BJ (cell line): ENCODE measurements at places on chromosomes 7 and 10.

- DNase-seq, result peak; percentile 60
Observed at GRCh38 chr10:3935141-3935540, 150.1 kb upstream of the KLF6 start.

GRCh38 chr7:50661345-50662040 lies 96.3 kb upstream of the DDC start:
- DNase-seq, result no peak

DNA sequence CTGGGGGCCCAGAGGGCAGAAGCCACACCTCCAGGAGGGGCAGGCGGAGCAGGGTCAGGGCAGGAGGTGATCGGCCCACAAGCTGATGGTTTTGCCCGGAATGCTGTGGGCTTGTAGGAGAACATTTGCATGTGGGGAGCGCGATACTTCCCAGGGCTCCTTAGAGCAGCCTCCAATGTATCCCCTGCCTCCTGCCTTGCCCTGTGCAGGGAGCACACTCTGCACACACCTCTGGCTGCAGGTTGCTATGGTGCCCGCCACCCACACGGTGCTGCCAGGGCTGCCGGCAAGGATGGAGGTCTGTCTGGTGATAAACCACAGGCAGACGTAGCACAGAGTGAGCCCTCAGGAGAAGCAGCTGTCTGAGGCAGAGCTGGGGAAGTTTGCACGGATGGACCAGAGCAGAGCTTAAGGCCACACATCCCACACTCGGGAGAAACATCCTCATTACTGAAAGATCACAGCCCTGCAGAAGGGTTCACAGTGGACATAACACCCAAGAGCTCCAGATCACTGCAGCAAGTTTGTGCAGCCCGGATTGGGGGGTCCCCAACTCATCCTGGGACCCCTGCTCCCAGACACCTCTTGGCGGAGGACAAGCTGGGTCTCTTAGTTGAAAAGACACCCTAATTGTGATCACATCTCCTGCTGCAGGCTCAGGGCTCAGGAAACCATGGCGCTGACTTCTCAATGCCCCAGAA lies 41.8 kb downstream of the VIPR2 start:
- DNase-seq, result no peak

- no peak for DNase-seq
Observed at GRCh38 chr7:5394264-5395105, 29.1 kb downstream of the TNRC18 start.

- no peak for DNase-seq
Observed at GRCh38 chr10:10952800-10953199, 64.9 kb upstream of the CELF2 start.

DNA sequence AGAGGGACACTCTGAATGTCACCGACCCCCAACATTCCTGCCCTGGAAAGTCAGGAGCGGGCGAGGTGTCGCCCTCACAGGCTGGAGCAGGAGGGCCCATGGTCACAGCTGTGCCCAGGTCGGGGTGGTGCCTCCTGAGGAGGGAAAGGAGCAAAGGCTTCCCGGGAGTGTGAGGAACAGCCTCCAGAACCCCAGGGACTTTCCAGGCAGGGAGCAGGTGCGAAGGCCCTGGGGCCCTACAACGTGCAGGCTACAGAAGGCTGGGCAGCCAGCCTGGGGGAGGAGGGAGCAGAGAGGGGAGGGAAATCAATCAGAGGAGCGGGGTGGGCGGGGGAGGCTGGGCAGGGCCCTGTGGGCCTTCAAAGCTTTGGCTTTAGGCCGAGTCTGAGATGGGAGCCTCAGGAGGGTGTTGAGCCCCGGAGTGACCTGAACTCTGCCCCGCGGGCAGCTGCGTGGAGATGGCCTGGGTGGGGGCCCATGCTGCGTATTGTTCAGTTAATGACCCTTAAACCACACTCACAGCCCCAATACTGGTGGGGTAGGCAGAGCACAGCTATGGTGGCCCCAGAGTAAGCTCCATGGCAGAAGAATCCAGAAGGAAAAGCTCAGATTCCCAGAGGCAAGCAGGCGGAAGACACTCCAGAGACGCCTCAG lies 44.2 kb upstream of the PPP2R2D start:
- DNase-seq, result no peak

DNA sequence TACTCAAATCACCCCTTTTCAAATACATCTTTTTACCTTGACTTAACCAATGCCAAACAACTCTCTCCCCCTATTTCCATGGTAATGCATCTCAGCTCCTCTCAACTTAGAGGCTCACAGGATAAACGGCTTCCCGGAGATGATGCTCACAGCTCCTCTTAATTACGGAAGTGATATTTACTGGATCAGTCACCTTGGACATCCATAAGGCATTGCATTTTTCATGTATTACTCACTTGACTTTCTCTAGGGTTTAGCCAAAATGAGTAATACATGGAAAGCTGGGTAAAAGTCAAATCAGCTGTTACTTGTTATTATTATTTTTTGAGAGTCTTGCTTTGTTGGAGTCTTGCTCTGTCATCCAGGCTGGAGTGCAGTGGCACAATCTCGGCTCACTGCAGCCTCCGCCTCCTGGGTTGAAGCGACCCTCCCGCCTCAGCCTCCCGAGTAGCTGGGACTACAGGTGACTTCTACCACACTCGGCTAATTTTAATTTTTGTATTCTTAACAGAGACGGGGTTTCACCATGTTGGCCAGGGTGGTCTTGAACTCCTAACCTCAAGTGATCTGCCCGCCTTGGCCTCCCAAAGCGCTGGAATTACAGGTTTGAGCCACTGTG lies 73.3 kb upstream of the RHEB start:
- peak; percentile 86 for DNase-seq

- no peak for DNase-seq
Observed at GRCh38 chr7:158476331-158476932, 111.2 kb downstream of the PTPRN2 start.

DNA sequence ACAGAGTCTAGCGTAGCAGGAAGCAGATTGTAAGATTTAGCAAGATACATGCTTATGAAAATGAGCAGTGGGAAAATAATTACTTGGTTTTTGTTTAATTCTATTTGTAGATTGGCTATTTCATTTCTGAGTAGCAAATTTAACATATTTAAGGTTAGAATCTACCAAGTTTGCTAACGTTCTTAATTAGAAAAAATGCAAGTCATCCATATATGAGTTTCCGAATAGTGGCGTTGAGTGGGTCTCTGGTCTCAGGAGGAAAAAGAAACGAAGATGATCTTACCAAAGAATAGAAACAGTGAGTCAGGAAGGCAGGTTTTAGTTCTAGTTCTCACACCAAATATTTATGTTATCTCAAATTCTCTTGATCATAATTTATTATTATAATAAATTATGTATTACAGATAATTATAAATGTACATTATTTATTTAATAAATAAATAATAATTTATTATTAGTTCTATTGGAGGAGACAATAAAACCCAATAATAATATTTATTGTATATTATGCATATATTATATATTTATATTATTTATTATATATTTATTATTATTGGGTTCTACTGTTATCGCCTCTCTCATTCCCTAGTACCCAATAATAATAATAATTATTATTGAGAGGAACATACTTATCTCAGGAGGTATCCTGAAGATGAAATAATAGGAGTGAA lies 194.3 kb upstream of the PITRM1 start:
- DNase-seq, result no peak

- DNase-seq, result no peak
Observed at GRCh38 chr7:51317582-51317910, 937 bp upstream of the COBL start.

GRCh38 chr7:451255-452225 lies 68.1 kb downstream of the PDGFA start:
- DNase-seq, result no peak

GRCh38 chr7:94043299-94043698 lies 39.1 kb upstream of the BET1 start:
- DNase-seq, result no peak

DNA sequence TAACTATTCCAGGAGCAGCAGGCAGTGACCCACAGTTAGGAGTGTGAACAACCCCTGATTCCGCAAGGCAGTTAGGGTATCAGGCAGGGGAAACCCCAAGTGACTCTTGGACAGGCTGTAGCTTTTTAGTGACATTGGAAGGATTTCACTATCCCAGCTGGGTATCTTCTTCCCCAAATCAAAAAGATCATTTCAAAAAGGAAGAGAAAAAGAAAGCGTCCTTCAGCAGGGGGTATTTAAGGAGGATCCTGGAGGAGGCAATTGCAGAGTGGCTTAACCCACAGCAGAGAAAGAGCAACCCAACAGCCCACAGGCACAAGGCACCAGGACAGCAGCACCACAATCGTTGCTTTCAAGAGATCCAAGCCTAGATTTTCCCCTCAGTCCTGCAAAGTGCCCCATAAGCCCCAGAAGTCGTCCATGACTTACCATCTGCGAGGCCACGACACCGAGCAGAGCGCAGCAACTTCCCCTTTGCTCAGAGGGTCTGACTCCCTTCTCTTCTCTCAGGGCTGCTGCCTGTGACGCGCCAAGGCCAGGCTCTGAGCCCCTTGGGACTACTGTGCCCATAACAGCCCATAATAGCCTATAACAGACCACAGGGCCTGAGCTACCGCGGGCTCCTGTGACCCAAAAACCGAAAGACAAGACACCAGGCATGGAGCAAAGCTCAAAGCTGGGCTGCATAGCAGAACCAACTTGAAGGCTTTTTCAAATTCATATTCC lies 19.8 kb downstream of the PIK3AP1 start:
- no peak for DNase-seq

- no peak for DNase-seq
Observed at GRCh38 chr10:70555371-70555770, 47.2 kb downstream of the PRF1 start.

- no peak for DNase-seq
Observed at GRCh38 chr7:2381881-2382509, 21.4 kb upstream of the CHST12 start.

DNA sequence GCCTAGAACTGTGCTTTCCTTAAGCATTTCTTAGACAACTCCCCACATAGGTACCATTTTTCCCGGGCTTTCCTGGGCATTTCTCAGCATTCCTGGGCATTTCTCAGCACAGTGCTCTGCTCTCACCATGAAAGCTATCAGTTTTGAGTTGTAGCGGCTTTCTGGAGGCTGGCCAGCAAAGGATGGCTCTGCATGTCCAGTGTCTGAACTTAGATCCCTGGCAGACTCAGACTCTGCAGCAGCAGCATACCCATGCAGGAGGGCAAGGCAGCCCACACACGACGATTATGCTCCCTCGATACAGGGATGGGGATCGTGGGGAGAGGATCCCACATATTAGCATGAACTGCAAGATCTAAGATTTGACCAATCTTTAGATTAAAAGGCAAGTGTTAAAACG lies 248.9 kb upstream of the MKI67 start:
- DNase-seq, result no peak

GRCh38 chr10:27152687-27153086 lies 1.5 kb downstream of the YME1L1 start:
- DNase-seq, result no peak

DNA sequence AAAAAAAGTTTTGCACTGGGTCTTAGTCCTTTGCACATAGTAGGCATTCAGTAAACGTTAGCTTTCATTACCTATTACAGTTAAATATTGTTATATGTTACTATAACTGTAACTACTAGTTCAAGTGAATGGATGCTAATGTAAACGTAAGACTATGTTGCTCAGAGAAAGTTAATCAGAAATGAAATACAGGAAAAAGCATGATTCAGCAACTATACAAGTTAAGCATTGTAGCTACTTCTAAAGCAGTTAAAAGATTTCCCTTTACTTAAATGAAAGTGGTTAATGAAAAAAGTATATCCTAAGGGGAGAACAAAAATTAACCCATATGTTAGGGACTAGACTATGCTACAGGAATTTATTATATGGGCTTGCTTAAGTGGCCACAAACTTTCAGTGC lies 121.2 kb downstream of the SKAP2 start:
- DNase-seq, result no peak

- DNase-seq, result no peak
Observed at GRCh38 chr7:27763983-27764508, 24.1 kb downstream of the TAX1BP1 start.

DNA sequence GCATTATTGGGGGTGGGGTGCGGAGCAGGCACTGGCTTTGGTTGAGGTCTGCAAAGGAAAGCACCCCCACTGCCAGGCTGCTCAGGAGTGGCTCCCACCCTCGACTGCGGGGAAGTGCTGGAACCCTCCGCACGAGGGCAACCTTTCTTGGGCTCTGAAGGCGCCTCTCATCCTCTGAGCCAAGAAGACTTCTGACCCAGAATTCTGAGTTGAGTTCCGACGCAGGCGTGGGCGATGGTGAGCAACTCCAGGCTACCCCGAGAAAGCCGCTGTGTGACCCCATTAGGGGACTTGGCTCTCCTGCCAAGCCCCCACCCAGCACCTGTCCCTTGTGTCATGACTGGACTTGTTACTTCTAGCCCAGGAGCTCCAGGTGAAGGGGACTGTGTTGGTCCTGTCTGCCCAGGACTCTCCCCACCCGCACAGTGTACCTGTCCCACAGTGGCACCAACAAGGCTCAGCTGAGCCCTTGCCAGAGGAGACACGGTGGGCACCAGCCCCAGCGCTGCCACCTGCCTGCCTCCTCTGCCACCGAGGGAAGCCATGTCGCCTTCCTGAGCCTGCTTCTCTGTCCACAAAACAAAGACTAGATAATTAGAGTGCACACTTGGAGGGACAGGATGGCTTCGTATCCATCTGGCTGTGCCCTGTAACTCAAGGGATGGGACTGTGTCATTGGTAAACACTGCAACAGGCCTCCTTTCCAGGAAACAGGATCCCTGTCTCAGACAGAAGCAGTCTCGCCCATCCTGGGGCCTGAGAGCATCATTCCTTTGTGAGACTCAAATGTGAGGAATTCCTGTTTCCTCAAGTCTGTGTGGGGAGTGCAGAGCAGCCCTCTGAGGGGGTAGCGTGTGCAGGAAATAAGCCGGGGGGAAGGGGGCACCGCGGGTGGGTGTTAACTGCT lies 128.8 kb downstream of the LHPP start:
- no peak for DNase-seq

DNA sequence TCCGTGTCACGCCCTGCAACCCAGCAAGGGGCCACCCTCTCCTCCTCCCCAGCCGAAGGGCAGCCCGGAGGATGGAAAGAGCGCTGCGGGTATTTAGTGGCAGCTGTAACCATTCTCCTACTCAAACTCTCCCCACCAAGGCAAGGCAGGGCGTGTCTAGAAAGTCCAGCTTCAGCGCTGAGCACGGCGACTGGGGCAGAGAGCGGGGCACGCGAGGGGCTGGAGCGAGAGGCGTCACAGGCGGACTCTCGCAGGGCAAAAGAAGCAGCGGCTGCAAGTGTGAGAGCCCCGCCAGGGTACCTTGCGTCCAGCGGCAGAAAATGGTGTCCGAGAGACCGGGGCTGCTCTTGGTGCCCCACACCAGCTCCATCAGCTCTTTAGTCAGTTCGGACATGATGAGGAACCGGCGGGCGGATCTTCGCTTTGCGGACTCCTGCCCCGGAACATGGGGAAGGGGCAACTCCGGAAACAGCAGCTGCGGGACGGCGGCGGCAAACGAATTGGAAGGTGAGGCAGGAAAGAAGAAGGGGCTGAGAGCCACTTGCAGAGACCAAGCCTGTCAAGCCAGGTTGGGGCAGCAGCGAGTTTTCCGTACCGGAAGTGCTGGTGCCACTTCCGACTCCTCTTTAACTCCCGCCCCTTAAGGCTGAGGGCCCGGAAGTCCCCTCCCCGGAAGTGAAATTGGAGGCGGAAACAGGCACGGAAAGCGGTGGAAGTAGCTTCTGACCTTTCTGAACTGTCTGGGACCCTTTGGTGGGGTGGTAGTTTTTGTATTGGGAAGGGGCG lies at the start of gene MINDY3:
Gene MINDY3 (minus strand): TSS at position 602 of the 786 bp plus-strand sequence. CDS start 208 bp downstream, at position 394.
- DNase-seq, result peak; percentile 28
